NCI-H187 (cell line): ENCODE measurements at places on chromosomes 7 and 10.

DNA sequence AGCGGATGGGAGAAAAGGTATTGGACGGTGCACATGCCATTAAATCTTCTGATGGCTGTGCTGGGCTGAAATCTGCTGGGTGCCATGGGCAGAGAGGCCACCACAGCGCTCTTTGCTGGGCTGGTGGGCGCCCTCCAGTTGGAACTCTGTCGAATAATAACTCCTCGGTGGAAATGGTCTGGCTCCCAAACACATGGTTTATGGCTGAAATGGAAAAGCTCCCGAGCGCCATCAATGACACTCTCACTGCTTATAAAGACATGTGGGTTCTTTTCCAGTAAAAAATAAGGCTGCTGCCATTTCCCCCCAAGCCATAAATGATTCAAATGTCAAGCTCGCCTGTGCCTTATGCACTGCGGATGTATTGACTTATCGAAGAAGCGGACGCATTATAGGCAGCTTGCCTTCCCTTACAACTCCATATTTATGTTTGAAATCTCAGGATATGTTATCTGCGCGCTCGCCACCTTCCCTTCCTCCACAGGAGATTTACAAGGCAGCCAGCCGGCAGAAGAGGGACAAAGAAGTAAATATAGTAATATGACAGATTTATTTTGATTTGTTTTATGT, 239.0 kb upstream of the MKI67 start:
- no peak for DNase-seq

GRCh38 chr10:105010411-105011121, 369.5 kb downstream of the SORCS3 start:
- no peak for DNase-seq

DNA sequence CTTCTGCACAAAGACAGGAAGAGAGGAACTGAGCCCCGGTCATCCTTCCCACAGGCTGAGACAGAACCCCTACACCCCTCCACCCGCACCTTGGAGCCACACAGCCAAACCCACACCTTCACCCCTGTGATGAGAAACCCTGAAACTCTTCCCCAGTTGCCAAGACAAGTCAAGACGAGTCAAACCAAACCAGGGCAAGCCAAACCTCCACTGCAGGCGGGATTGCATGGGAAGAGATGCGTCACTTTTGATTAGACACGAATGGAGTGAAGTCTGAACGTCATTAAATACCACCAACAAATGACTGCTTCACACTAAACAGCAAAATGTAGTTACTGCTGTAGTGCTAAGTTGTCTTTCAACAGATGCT, 73.8 kb downstream of the PRPF18 start:
- DNase-seq: no peak

DNA sequence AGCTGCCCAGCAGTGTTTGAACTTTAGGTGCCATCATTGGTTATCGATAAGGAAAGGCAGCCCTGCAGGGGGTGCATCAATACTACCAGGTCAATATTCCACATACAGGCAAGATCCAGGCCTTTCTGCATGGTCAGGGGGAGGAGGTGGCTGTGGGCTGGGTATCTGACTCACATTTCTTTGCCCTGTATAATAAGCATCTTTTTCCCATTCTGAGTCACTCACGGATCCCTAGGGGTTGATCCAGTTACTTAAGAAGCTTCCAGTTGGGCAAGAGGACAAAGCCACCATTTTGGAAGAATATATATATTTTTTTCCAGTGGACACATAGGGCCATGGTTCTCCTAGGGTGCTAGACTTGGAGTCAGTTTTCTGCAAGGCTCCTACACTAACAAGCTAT, 114.2 kb upstream of the HABP2 start:
- no peak for DNase-seq

GRCh38 chr7:2713370-2713769, 25.4 kb downstream of the AMZ1 start:
- no peak for DNase-seq

DNA sequence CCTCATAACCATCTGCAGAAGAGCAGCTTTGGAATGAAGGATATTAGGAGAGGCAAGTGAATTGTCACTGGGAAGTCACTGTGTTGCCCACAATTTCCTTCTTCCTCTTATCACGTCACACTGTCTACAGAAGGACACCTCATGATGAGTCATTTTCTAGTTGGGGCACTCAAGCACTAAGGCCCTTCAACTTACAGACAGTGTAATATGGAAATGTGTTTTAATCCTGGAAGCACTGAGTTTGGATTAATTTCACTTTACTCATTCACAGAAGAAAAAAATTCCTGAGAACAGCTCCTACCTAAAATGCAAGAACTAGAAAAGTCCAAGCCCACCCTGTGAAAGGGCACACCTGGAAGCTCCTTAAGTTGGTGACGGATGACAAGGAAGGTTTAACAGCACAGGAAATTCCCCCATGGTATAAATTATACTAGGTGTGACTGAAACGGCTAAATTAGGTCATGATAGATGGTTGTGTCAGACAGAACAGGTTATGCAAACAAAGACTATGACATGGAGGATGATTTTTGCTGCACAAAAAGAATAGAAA, 56.6 kb downstream of the PARD3 start:
- no peak for DNase-seq

GRCh38 chr10:34444223-34445183, 370.6 kb downstream of the PARD3 start:
- DNase-seq: no peak

DNA sequence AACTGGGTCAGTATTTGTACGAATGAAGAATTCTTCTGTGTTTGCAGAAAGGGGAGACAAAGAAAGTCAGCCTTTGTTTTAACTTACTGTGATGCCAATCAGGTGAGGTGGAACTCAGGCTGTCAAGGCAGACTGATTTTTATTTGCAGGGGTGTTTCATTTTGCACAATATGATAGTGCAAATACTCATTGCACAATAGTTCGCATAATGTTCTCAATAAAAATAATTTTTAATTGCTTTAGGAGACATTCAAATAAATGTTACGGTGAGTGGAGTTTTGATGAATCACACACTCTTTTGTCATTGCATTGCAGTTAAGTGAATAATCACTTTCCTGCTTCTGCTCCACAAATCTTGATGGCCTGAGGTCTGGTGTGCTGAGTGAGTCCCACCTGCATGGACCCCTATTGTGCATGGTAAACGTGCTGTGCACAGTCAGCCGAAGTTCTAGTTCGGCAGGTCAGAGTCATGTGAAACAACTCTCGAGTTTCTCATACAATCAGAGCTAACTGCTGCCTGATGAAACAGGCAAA, 141.3 kb upstream of the FZD8 start:
- no peak for DNase-seq

GRCh38 chr10:117621196-117621595, 78.7 kb downstream of the EMX2 start:
- no peak for DNase-seq

- no peak for DNase-seq
Observed at GRCh38 chr10:74913377-74913979, 87.1 kb downstream of the KAT6B start.

- DNase-seq: no peak
Observed at GRCh38 chr10:4696186-4696585, 129.8 kb upstream of the AKR1E2 start.

GRCh38 chr10:35690534-35690933, 48.4 kb upstream of the FZD8 start:
- DNase-seq: no peak

DNA sequence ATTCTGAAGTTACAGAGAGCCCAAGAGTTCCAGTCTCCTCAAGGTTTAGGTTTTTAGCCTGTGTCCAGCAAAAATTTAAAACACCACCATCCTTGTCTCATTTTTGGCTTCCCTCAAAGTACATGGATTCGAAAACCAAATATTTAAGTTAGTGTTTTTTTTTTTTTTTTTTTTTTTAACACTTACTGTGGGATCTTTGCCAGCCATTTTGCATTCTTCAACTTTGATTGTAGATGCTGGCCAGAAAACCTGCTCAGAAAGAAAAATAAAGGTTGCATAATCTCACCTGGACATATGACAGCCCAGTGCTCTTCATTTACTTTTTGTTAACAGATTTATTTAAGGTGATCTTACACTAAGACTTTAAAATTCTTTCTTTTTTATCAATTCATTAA, 91.6 kb downstream of the SEMA3C start:
- DNase-seq: no peak

DNA sequence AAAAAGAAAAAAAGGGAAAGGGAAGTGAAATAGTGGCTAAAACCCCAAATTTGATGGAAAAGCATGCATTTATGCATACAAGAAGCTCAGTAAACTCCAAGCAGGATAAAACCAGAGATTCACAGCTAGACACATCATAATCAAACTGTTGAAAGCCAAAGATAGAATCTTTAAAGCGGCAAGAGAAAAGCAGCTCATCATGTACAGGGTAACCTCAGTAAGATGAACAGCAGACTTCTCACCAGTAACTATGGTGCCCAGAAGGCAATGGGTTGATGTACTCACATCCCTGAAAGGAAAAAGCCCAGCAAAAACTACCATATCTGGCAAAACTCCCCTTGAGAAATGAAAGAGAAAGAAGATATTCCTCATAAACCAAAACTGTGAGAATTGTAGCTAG, 60.4 kb downstream of the TPST1 start:
- no peak for DNase-seq

- DNase-seq: no peak
Observed at GRCh38 chr10:75195035-75195763, 15.4 kb upstream of the VDAC2 start.

GRCh38 chr10:9294132-9294663, 1239.7 kb downstream of the GATA3 start:
- DNase-seq: no peak

- DNase-seq: no peak
Observed at GRCh38 chr10:97882142-97883091, 32.8 kb downstream of the GOLGA7B start.

- no peak for DNase-seq
Observed at GRCh38 chr10:96584035-96584434, 2.8 kb downstream of the TM9SF3 start.

GRCh38 chr10:76736815-76737618, 900.6 kb downstream of the KCNMA1 start:
- DNase-seq: no peak

GRCh38 chr10:93425861-93426260, 56.3 kb downstream of the MYOF start:
- DNase-seq: no peak

DNA sequence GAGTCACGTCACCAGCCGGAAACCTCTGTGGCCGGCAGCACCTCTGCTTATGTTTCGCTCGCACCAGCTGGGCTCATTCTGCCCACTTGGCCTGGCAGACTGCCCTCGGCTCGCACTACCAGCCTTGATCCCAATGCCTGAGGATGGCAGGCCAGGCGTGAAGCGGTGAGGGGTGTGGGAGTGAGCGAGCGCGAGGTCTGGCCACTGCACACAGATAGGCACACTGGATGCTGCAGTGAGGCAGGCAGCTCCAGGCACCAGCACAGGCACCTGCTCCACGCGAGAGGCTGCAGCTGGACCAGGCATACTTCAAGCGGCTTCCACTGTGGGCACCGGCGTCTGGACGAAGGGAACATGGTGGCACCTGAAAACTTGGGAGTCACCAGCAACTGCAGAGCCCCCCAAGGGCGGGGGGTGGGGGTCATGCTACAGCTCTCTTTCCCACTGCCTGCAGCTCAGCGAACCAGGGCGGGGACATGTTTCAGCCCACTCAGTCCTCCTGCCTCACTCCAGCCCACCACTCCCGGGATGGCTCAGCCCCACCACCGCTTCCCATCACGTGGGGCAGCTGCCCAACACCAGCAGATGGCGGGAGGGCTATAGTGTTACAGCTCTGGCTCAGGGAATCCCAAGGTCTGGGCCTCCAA, 5.4 kb upstream of the DMTF1 start:
- no peak for DNase-seq

- DNase-seq: no peak
Observed at GRCh38 chr7:133394369-133394768, 141.5 kb downstream of the EXOC4 start.

DNA sequence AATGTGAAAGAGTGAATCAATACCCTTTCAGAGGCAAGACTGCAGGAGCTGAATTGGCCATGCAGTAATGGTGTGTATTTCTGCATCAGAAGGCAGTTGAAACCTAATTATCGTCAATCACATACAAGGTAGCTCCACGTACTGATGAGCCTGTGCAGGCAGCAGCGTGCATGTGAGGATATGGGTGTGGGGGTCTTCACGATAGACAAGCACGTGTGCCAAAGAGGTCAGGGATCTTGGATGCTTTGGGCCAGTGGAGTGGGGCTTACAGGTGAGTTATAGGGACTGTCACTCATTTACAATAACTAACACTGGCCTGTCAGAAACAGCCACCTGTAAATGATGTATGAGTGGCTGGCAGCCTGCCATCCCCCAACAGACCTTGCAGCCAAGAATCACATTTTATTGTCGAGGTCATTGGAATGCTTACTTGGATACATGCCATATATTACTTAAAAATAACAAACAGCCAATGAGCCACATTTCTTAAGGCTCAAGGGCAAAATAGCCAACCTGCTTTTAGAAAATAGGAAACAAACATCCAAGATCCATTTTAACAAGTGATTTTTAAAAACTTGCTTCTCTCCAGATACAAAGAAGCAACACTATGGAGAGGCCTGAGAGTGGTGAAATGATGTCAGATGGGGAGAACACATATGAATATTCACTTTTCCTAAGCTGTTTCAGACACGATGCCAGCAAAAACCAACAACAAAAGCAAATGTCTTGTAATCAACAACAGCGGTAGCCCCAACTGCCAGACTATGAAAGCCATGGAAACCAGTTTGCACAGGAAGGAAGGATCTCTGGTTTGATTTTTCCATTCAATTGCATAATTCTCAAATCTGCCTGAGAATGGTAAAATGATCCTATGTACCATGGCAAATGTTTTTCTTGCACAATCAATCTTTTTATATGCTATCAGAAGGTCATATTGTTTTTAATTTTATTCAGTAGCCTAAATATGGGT, 210.7 kb downstream of the SKAP2 start:
- DNase-seq: no peak

DNA sequence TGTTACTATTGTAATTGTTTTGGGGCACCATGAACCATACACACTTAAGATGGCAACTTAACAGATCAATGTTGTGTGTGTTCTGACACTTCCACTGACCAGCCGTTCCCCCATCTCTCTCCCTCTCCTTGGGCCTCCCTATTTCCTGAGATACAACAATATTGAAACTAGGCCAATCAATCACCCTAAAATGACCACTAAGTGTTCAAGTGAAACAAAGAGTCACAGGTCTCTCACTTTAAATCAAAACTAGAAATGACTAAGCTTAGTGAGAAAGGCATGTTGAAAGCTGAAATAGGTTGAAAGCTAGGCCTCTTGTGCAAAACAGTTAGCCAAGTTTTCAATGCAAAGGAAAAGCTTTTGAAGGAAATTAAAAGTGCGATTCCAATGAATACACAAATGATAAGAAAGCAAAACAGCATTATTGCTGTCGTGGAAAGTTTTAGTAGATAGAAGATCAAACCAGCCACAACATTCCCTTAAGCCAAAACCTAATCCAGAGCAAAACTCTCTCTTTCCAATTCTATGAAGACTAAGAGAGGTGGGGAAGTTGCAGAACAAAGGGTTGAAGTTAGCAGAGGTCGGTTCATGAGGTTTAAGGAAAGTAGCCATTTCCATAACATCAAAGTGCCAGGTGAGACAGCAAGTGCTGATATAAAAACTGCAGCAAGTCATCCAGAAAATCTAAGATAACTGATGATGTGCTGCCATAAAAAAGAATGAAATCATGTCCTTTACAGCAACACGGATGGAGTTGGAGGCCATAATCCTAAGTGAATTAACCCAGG, 90.6 kb downstream of the MTPN start:
- no peak for DNase-seq
